ENCODE measurements at places on chromosomes 12 and 14. TPM values are rescaled to one million over a fixed set of nuclear protein-coding genes. Genes with fewer than 3 reads are reported as not detected.

CLEC14A gene
- 3.2 TPM for total RNA-seq

MFAP5 gene
- total RNA-seq: 1.7 TPM

KCNK13 gene
- 0.49 TPM for total RNA-seq

P2RX7 gene
- total RNA-seq: 1.7 TPM

KRT79 gene
- not detected for total RNA-seq
